SJSA1 (cell line): ENCODE measurements at places on chromosomes 7 and 10.

DNA sequence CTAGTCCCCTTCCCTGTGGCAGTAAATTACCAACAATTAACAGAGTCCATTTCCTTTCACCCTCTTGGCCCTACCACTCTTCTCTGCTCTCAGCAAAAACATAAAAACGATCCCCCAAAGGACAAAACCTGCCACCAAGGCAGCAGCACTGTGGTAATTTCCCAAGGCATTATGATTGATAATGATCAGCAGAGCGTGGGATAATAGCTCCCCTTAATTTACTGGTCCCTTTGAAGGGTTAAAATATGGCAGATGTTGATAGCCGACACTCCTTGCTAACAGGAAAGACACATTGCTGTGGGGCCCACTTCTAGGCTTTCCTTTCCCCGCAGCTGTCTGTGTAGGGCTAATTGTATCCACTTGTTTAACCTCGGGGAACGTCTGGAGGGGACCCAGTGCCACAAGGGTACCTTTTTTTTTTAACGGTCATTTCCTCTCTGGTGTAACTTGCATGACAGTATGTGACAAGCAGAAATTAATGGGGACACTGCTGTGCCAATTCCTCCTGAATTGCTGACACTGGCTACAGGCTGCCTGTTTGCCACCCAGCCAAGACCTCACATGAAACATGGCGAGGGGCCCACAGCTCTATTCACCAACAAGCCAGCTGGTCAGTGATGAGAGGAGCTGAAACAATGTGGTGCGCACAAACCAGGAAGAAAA is 81.3 kb downstream of the CDK6 start:
- no peaks in the 10 kb centered on the region for H3K27me3 ChIP-seq
- H3K27ac ChIP-seq: peak overlapping the region; percentile 98
- peaks cover 46% of the 10 kb centered on the region for H3K36me3 ChIP-seq
- peaks cover 65% of the 10 kb centered on the region for H3K4me1 ChIP-seq

- no peak for DNase-seq
- no peak overlapping the region for H3K4me3 ChIP-seq
- peaks cover 18% of the 10 kb centered on the region for H3K36me3 ChIP-seq
- H3K27ac ChIP-seq: no peak overlapping the region
These were observed 20.7 kb downstream of the AMZ1 start for GRCh38 chr7:2708547-2709310.

DNA sequence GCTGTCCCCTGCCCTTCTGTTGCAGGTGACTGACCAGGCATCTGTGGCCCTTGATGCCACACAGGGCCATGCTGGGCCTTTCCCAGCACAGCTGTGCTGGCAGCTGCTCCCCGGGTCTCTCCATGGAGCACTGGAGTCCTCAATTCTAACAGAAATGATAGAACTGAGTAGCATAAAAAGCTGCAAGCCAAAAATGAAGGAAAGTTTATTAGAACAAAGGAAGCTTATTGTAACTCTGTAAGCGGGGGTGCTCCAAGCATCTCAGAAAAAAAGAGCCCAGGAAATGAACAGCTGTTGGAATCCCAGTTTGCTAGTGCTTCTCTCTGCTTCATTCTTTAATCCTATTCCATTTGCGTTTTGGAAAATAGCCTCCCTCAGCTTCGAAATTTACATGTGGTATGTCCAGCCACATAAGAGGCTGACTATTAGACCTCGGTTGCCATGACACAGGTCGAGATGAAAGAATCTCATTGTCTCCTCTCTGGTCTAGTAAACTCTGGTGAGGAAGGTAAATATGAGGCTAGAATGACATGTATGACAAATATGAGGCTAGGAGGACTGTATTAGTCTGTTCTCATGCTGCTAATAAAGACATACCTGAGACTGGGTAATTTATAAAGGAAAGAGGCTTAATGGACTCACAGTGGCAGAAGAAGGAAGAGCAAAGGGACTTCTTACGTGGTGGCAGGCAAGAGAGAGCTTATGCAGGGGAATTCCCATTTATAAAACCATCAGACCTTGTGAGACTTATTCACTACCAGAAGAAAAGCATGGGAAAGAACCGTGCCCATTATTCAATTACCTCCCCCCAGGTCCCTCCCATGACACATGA is 23.7 kb downstream of the EPDR1 start:
- no peaks in the 10 kb centered on the region for H3K36me3 ChIP-seq
- H3K27ac ChIP-seq: peak overlapping the region; percentile 43; the same call in 1 of the 2 replicates
- peaks cover 30% of the 10 kb centered on the region for H3K4me1 ChIP-seq
- no peak overlapping the region for H3K4me3 ChIP-seq
- no peaks in the 10 kb centered on the region for H3K27me3 ChIP-seq

DNA sequence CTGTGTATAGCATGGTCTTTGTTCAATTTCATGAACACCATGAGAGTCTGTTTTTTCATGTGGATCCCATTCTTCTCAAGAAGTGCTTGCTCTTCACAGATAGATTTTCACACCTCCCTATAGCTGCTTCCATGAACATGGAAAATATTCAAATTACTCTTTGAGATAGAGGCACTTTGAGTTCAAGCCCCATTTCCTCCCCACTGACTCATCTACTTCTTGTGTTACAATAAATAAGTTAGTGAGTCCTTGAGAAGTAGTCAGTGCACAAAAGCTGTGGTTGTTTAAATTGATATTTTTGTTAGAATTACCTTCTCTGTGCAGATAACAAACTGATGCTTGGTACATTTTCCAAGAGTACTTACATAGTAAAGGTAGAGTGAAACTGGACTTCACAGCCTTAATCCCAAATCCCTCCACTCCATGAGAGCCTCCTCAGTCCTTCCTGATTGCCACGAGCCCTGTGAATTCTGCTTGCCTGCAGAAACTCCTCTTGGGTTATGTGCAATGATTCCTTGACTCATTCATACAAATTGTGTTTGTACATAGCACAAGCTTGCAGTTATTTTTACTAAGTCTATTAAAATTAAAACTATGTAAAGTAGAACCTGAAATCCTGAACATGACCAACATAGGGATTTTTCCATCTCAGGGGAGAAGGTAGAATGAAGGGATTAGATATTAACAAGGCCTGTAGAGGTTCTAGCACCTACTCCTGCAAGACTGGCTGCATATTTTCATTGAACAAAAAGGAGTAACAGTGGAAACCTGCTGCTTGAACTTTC is 496.2 kb downstream of the TNS3 start:
- H3K4me3 ChIP-seq: no peak overlapping the region
- no peaks in the 10 kb centered on the region for H3K27me3 ChIP-seq
- H3K36me3 ChIP-seq: no peaks in the 10 kb centered on the region

- H3K4me1 ChIP-seq: peaks cover 15% of the 10 kb centered on the region
- peak; percentile 77 for DNase-seq
- H3K4me3 ChIP-seq: no peak overlapping the region
- H3K27ac ChIP-seq: peak overlapping the region; percentile 75
- no peaks in the 10 kb centered on the region for H3K27me3 ChIP-seq
These were observed 116.2 kb upstream of the LAMB4 start for GRCh38 chr7:108246227-108246837.

DNA sequence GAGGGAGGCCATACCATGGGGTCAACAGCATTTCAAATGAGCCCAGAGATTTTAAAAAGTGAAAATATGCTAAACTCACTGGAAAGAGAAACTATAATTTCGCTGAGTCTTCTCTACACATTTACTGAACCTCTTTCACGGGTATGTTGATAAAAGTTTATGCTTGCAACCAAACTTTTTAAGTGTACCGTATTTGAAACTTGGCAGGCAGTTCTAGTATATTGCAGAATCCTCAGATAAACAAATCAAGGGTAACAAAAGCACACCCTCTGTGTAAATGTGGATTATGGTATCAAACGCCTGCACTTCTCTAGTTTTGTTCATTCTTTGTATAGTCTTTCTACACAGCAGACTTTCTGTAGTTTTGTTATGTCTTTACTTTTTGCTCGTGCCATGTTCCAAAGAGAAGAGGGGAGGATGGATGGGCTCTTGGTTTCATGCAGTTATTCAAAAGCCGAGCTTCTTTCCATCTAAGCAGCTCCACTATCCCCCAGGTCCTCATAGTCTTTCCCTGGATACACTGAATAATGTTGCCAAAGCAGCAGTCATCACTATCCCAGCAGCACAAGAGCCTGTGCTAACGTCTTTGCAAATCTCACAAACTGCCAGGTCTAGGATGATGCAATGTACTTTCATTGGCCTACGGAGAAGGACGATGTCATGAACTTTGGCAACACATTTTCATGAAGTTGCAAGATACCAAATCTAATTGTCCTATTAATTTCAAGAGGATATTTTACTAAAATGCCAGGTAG is 131.2 kb downstream of the MPP7 start:
- H3K36me3 ChIP-seq: no peaks in the 10 kb centered on the region
- no peaks in the 10 kb centered on the region for H3K4me1 ChIP-seq
- no peak for DNase-seq
- no peak overlapping the region for H3K4me3 ChIP-seq
- H3K27ac ChIP-seq: no peak overlapping the region
- H3K27me3 ChIP-seq: no peaks in the 10 kb centered on the region; the same call in 1 of the 2 replicates

DNA sequence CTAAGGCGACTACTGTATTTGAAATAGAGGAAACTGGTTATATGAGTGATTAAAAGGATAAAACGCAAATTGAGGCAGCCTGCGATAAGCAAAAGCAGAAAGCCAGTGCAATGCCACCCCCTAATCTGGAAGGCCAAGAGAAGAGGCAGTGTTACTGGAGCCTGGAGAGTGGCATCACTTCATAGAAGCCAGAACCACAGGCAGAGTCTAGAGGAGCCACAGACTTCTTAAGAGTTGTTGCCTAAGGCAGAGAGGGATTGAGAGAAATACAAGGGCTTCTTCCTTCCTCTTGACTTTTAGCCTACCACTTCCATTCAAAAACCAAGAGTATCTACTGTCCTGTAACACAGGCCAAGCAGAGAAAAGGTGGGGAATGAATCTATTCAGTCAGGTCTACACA is 94.9 kb upstream of the SKAP2 start:
- H3K36me3 ChIP-seq: no peaks in the 10 kb centered on the region
- H3K4me3 ChIP-seq: no peak overlapping the region
- DNase-seq: no peak
- peaks cover 9% of the 10 kb centered on the region; the same call in 1 of the 2 replicates for H3K4me1 ChIP-seq

DNA sequence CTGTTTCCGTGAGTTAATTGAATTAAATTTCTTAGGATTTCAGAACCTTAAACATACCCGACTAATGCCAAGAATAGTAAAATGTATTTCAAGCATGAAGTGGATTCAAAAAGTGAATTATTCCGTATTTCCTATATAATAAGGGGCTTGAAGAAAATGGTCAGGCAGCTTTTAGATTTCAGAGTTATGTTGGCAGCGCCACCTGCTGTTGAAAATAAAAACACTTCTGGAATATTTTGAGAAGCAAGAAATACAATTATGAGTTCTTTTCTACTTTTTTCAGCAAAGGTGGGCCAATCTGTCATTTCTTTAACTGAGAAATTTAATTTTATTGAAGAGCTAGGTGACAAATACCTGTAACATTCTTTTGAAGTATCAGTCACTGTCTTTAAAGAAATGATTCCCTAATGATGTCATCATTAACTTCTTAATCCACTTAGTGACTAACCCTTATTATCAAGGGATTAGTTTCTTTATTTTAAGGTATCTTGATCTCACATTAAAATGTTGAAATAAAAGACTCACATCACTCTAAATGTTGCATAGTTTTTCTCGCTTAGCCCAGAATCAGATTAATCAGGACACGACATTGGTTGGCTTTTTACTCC is 36.6 kb upstream of the AGR3 start:
- H3K27ac ChIP-seq: no peak overlapping the region
- no peak overlapping the region for H3K4me3 ChIP-seq
- no peaks in the 10 kb centered on the region for H3K36me3 ChIP-seq
- no peaks in the 10 kb centered on the region for H3K27me3 ChIP-seq
- no peak for DNase-seq

GRCh38 chr10:14698829-14699170 is 75.9 kb downstream of the FAM107B start:
- H3K4me3 ChIP-seq: no peak overlapping the region
- no peaks in the 10 kb centered on the region for H3K36me3 ChIP-seq
- no peaks in the 10 kb centered on the region for H3K27me3 ChIP-seq
- DNase-seq: no peak
- H3K4me1 ChIP-seq: peaks cover 8% of the 10 kb centered on the region
- H3K27ac ChIP-seq: no peak overlapping the region

GRCh38 chr7:47513741-47514241 is 68.1 kb downstream of the TNS3 start:
- H3K27ac ChIP-seq: peak overlapping the region; percentile 86
- peaks cover 46% of the 10 kb centered on the region for H3K36me3 ChIP-seq
- H3K27me3 ChIP-seq: no peaks in the 10 kb centered on the region
- DNase-seq: peak; percentile 87
- H3K4me3 ChIP-seq: no peak overlapping the region
- peaks cover 86% of the 10 kb centered on the region for H3K4me1 ChIP-seq

GRCh38 chr7:158847451-158847866 is 8.9 kb upstream of the DYNC2I1 start:
- H3K27me3 ChIP-seq: no peaks in the 10 kb centered on the region
- H3K4me3 ChIP-seq: no peak overlapping the region
- DNase-seq: no peak
- peaks cover 9% of the 10 kb centered on the region for H3K4me1 ChIP-seq
- H3K27ac ChIP-seq: peak overlapping the region; percentile 27

DNA sequence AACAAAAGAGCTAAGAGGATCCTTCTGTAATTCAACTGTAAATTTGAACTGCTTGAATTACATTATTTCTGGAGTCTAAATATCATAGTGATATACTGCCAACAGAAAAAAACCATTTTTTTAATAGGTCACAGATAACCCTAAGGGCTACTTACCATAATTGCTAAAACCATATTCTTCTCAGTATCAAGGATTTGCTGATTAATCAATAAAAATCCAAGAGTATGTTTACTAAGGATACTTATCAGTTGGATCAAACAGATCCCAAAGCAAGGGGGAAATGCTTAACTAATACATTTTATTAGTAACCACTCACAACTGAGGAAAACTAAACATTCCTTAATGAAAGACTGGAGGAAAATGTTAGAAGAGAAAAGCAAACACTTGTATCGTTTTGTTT is 166.0 kb downstream of the PIP4K2A start:
- no peaks in the 10 kb centered on the region for H3K27me3 ChIP-seq
- H3K27ac ChIP-seq: no peak overlapping the region
- peaks cover 35% of the 10 kb centered on the region for H3K36me3 ChIP-seq
- DNase-seq: no peak
- H3K4me3 ChIP-seq: no peak overlapping the region
- no peaks in the 10 kb centered on the region for H3K4me1 ChIP-seq

GRCh38 chr10:117262903-117263293 is 22.0 kb downstream of the SLC18A2 start:
- H3K27me3 ChIP-seq: no peaks in the 10 kb centered on the region; the same call in 1 of the 2 replicates
- no peak for DNase-seq
- H3K36me3 ChIP-seq: no peaks in the 10 kb centered on the region
- peaks cover under 1% of the 10 kb centered on the region for H3K4me1 ChIP-seq
- no peak overlapping the region for H3K27ac ChIP-seq

- peaks cover 8% of the 10 kb centered on the region; the same call in 1 of the 2 replicates for H3K4me1 ChIP-seq
- H3K27ac ChIP-seq: no peak overlapping the region
- no peaks in the 10 kb centered on the region for H3K27me3 ChIP-seq
- H3K4me3 ChIP-seq: no peak overlapping the region
These were observed 49.9 kb upstream of the VOPP1 start for GRCh38 chr7:55622241-55622640.

- no peak overlapping the region for H3K4me3 ChIP-seq
- no peak overlapping the region for H3K27ac ChIP-seq
- peak; percentile 27 for DNase-seq
- no peaks in the 10 kb centered on the region for H3K27me3 ChIP-seq
These were observed 75.8 kb downstream of the GNAI1 start for GRCh38 chr7:80210400-80210799.

- H3K36me3 ChIP-seq: no peaks in the 10 kb centered on the region
- no peaks in the 10 kb centered on the region for H3K4me1 ChIP-seq
- no peak overlapping the region for H3K27ac ChIP-seq
- no peak overlapping the region for H3K4me3 ChIP-seq
- H3K27me3 ChIP-seq: no peaks in the 10 kb centered on the region
These were observed 578.5 kb upstream of the MKI67 start for GRCh38 chr10:128704716-128705115.
